Hematopoietic multipotent progenitor cell treated with erythropoietin and hydrocortisone succinate and interleukin-3 and kit ligand, for 8 days (in vitro differentiated cells): ENCODE measurements at places on chromosomes 5 and 9.

DNA sequence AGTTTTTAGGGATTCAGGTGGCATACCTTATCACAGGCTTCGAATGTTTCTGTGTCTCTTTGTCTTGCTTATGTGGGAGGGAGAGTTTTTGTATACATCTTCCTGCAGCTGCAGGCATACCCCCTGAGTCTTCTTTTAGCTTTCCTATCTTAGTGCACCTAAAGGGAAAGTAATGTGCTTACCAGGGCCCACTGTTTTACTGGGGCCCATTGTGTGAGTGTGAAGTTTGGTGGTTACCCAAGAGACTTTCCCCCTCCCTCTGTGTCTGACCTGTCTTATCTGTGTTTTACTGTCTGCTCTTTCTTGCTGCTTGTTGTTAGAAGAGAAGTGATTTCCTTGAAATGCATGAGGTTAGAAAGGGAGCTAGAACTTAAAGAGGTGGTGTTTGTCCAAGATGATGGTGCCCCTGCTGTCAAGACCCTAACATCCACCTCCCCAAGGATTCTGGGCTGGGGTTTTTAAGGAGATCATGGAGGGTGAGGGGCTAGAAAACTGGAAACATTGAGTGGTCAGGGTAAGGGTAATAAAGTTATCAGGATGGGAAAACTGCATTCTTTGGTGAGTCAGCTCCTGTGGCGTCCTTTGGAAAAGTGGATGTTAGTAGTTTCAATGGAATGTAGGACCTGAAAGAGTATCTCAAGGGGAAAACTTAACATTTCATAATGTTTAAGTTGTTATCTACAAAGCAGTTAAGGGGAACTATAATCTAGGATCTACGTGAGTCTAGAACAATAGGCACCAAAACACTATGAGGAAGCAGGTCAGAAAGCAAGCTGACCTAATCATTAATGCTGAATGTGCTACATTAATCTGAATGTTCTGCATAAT lies 583.5 kb upstream of the TUSC1 start:
- DNase-seq = no peak

GRCh38 chr5:134026521-134027287 lies 21.9 kb upstream of the VDAC1 start:
- DNase-seq = peak; percentile 57

DNA sequence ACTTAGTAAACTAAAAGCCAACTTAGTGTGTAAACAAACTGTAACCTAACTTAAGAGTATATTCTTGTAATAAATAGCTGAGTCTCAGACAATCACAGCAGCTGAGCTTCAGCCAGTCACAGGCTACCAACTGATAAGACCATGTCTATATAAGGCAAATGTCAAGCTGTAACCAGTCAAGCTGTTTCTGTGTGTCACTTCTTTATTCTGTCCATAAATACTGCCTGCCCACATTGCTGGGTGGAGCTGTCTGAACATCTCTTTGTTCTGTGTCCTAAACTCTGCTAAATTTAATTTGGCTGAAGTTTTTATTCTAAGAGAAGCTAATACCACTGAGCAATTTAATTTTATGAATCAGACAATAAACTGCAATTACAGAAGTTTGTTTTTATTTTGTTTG lies 412.1 kb upstream of the CDH10 start:
- no peak for DNase-seq

- DNase-seq = no peak
Measured at GRCh38 chr9:92641092-92641809, 28.7 kb downstream of the IPPK start.
